Fibroblast of pulmonary artery (primary cell): ENCODE measurements at places on chromosomes 5 and 9.

- no peak for DNase-seq
Observed at GRCh38 chr9:76542360-76542759, 83.4 kb downstream of the GCNT1 start.

DNA sequence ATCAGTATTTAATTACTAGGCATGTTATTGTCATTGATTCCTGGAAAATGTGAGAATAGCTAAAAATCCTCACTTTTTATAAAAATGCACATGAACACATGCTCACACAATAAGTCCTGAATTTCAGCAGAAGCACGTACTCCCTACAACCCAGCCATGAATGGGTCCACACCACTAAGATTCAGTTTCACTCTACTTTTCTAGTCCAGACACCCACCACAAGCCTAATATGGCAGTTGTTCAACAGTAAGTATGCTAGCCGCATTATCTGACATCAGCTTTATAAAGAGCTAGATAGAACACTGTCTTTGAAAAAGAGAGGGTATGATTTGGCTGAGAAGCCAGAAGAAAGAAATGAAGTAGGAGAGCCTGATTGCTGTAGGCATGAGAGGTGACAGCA, 639.3 kb downstream of the BRINP1 start:
- DNase-seq, result no peak

- no peak for DNase-seq
Observed at GRCh38 chr9:70959366-70959765, 162.1 kb downstream of the TRPM3 start.

- no peak for DNase-seq
Observed at GRCh38 chr5:67206461-67206860, 9.9 kb upstream of the CD180 start.

- DNase-seq, result no peak
Observed at GRCh38 chr9:90012949-90013348, 408.1 kb downstream of the GADD45G start.

GRCh38 chr5:310941-311434, 10.5 kb upstream of the AHRR start:
- peak; percentile 76 for DNase-seq

GRCh38 chr5:2334719-2335118, 416.8 kb downstream of the IRX2 start:
- no peak for DNase-seq

- peak; percentile 85 for DNase-seq
Observed at GRCh38 chr9:23826120-23826629, at the start of gene ELAVL2. Gene ELAVL2, minus strand, starts transcription at chr9:23826240. Its CDS starts 64,006 bp downstream, at chr9:23762234.

DNA sequence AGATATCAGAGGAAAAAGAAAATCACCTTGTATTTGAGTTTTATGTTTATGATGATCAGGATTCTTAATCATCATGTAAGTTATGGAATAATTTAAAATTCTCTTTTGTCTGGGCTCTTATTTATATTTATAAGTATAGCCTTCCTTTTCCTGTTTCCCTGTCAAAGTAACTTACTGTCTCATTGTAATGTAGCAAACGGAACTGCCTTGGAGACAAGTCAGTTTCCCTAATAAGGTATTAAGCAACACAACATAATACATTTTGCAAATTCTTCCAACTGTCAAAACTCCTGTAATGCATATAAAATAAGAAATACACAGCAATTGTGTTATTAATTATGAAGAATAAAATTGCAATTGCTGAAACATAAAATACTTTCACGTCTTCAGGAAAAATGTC, 463.2 kb downstream of the MAT2B start:
- peak; percentile 16 for DNase-seq

DNA sequence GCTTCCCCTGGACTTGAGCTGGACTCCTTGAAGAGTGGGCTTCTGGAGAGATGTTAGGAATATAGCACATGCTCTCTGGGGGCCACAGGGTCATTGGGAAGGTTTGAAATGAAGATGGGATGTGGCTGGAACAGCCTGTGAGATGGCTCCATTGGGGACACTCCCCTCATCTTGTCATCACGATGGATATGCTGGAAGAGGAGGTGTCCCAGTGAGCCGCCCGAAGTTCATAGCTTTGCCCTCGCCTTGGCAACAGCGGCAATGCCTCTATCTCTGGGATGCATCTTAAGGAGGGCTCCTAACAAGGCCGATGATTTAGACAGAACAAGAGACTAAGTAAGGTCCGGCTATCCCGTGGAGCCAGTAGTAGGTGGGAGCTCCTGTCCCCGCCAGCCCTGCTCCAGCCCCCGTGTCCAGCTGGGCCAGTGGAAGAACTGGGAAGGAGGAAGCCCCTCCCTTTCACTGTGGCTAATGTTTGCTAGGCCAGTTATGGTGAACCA, 23.9 kb downstream of the AMBP start:
- no peak for DNase-seq

DNA sequence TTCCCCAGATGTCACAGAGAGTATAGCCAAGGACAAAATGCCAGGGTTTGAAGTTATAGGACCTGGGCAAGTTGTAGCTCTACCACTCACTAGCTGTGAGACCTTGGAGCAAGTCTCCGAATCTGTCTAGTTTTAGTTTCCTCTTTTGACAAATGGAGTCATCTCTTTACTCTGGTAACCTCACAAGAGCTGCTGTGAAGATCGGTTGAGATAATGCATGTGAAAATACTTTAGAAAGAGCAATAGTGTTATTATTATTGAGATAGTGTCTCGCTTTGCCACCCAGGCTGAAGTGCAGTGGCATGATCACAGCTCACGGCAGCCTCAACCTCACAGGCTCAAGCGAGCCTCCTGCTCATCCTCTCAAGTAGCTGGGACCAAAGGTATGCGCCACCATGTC, 117.9 kb upstream of the NR5A1 start:
- DNase-seq, result no peak

DNA sequence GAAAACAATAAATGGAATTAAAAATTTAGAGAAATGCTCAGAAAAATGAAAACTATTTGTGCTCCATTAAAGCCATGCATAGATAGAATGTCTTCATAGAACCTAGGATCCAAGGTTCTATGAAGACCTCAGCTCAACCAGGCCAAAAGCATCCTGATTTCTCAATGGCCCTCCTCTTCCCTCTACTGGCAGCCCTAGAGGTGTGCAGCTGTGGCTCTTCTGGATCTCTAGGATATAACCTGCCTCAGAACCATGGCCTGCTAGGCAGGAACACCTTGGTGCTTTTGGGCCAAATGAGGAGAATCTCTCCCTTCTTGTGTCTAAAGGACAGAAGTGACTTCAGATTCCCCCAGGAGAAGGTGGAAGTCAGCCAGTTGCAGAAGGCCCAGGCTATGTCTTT, 15.1 kb downstream of the IFNA1 start:
- DNase-seq, result peak; percentile 63

DNA sequence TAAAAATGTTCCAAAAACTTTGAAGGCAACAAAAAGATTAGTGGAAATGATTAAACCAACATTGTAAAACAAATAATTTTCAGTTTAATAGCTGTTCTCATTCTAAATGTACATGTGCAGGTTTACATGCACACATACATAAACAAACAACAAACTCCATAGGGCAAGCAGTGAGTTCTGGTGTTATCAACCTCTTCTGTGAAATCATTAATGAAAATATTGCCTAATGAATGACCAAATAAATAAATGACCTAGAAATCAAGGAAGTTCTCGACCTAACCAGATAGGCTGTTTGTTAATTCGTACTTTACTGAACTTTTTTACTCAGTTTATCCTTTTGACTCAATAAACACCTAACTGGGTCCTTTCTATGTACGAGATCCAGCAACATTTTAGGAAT, 165.5 kb upstream of the RORB start:
- DNase-seq, result no peak

- DNase-seq, result no peak
Observed at GRCh38 chr5:169088028-169088725, 212.8 kb downstream of the SLIT3 start.

GRCh38 chr9:135520916-135521607, at the start of gene LCN1:
Gene LCN1, plus strand, starts transcription at chr9:135521440. Its CDS starts 58 bp downstream, at chr9:135521498.
- DNase-seq, result no peak

DNA sequence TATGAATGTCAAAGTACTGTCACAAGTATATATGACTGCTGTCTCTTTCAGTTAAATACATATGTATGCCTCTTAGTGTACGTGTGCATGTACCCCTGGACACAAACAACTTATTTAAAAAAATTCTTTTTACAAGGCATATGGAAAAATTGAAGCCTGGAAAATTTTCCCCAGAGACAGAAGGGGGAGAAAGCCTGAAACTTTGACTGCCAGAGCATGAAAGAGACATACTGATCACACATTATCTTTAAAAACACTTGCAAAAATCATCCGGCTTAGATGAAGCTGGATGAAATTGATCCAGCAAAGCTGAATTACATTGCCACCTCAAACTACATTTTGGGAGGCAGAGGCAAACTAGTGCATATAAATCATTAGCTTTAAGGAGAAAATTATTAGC, 88.0 kb upstream of the NFIB start:
- DNase-seq, result no peak

GRCh38 chr9:73597771-73598170, 446.1 kb downstream of the ANXA1 start:
- DNase-seq, result no peak

GRCh38 chr5:89255845-89256463, 373.0 kb upstream of the MEF2C start:
- peak; percentile 58 for DNase-seq

GRCh38 chr9:90019626-90020025, 414.8 kb downstream of the GADD45G start:
- DNase-seq, result no peak

GRCh38 chr5:2130361-2130760, 247.6 kb upstream of the IRX4 start:
- DNase-seq, result no peak

- no peak for DNase-seq
Observed at GRCh38 chr5:156376751-156377150, 49.8 kb downstream of the SGCD start.

GRCh38 chr5:40680741-40681362, 1.1 kb downstream of the PTGER4 start:
- no peak for DNase-seq

DNA sequence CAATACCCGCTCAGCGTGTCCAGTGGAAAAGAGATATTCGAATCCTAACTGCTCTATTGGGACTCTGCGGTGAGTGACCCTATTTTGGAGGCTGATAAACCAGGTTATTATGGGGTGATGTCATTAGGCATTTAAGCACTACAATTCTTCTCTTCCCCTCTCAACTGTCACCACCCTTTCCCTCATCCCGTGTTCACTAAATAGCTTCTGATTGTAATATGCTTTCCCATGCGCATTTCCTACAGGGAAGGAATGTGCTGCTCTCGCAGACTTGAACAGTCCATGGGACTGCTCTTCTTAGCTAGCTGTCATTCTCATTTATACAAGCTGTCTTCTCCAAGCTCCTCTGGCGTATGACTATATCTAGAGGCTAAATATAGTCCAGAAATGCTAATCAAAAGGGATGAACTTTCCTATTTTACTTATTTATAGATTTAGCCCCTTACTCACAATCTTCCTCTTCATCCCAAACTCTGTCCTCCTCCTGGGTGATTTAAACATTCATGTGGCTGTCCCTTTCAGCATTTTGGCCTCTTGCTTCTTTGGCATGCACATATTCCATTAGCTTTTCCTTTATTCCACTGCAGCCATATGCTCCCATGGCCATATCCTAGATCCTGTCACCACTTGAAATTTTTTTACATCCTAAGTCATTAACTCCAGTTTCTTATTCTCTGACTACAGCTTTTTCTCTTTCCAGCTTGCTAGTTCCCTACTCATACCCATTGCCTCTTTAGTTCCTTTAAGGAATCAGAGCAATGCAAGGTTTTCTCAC, 39.6 kb upstream of the CSNK1G3 start:
- peak; percentile 28 for DNase-seq

DNA sequence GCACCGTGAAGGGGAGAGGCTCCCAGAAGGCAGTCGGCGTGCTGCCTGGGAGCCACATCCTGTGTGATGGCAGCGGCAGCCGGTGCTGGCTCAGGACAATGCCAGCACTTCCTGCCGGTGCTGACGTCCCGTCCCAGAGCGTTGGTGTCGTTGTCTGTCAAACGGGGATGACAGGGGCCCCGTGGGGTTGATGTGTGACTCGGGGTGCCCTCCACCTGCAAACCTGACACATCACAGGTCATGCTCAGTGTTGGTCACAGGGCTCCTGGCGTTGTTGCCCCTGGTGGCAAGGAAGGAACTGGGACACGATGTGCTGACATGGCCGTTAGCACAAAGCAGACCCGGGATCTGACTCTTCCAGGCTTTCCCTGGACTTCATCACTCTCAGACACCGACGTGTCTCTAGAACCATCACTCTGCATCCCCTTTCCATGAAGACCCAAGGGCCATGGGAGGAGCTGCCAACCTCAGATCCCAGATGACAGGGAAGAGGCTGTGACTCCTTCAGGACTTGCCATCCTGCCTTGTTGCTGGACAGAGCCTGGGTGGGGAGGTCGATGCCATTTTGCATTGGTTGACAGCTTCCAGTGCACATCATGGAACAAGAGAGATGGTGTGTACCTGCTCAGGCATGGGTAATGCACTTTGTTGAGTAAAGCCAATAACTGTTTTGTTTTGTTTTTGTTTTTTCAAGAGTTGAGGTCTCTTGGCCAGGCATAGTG, 21.5 kb downstream of the PLPP7 start:
- no peak for DNase-seq

GRCh38 chr9:77827104-77827784, 179.1 kb upstream of the GNA14 start:
- DNase-seq, result no peak

DNA sequence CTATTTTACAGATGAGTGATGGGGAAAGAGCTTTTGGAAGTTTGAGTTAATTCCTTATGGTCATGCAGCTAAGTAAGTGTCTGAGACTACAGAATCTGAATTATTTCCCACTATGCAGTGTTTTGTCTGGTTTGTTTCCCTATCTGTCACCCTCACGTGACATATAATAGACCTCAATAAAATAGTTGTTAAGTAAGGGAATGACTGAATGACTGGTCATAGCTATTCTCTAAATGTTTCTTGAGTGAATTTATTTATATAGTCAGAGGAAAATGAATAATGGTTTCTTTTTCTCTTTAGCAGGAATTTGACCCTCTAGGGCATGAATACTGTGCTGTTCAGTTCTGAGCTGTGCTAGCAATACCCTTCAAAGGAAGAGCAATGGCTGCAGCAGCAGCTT, 10.3 kb downstream of the TRIM32 start:
- DNase-seq, result peak; percentile 25

GRCh38 chr9:3682186-3682585, 156.4 kb upstream of the RFX3 start:
- no peak for DNase-seq

DNA sequence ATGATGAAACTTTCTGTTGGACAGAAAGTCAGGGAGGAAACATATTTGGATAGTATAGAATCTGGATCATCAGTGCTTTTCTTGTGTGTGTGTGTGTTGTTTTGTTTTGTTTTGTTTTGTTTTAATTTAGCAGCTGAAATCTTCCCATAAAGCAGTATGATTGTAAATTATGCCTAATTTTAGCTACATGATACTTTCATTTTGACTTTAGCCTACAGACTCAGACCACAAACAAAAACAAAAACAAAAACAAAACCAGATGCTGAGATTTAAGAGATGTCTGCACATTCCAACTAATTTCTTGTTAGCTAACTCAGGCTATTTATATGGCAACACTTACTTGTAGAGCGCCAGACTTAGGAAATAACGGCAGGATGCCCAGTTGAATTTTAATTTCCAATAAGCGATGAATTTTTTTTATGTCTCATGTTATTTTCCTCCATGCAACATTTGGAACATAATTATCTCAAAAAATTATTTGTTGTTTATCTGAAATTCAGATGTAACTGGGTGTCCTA, 119.5 kb upstream of the TRPC7 start:
- no peak for DNase-seq
